ENCODE measurements at places on chromosomes 3 and 15.

DNA sequence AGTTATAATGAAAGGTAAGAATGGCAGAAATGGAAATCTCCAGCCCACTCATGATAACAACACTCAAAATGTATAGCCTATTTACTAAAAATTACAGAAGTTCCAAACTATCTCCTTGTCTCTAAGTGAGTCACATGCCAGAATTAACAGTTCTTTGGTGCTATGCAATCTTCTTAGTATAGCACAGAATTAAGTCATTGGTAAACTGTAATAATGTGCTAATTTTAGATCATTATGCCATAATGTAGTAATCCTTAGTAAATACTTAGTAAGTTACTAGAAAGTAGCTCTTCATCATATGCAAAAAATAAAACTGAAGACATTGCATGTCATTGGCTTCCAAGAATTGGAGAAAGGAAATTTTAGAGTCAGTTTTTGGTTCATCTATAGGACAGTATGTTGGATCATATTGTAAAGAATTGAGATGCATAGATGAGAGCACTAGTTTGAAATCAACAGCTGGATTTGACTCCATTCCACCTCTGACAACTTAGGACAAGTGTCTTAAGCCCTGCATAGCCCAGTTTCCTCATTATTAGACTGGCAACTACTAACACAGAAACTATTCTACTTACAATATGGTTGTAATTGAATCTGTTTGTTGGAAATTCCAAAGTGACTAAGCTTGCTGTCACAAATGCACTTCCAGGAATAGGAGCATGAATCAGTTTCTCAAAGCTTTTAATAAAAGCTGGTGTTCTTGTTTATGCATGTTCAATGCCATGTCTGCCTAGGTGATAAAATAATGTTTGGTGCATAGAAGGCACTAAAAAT is 40.1 kb upstream of the CD47 start:
- no peak for DNase-seq

DNA sequence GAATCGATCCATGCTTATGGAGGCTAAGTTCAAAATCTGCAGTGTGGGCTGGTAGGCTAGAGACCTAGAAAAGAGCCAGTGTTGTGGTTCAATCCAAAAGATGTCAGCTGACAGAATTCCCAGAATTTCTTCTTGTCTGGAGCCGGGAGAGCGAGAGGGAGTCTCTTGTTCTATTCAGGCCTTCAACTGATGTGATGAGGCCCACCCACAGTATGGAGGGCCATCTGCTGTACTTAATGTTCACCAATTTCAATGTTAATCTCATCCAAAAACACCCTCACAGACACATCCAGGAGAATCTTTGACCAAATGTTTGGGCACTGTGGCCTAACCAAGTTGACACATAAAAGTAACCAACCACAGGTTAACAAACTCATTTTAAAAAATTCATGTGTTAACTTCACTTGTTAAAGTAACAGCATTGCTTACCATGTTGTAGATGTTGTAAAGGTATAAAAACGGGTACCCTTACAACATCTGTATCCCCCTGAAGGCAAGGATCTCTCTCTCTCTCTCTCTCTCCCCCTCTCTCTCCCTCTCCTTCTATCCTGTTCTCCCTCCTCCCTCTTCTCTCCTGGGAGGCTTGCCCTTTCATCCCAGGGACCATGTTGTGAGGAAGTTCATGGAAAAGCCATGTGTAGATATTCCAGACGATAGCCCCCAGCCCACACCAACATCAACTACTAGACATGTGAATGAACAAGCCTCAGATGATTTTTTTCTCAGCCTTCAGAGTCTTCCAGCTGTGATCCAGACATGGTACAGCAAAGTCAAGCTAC is 66.4 kb upstream of the CHD2 start:
- DNase-seq = no peak

GRCh38 chr3:66904336-66904735 is 93.8 kb upstream of the KBTBD8 start:
- no peak for DNase-seq

- DNase-seq = no peak
These were observed 882 bp downstream of the LMOD3 start for GRCh38 chr3:69121513-69121912.

DNA sequence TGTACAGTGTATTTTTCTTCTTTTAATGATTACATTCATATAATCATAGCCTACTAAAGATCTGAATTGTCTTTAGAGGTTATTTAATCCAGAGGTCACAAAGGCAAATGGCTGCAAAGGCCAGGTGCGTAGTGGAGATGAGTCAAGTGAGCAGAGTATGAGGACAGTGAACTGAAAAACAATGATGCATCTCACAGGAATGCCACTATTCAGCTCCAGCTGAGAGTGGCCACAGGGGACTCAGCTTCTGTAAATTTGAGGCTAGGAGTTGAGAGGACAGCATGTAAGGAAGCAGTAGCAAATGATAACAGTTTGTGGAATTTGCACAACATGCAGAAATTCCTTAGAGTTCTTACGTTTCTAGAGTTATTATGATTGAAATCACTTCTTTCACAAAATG is 50.4 kb downstream of the COL6A5 start:
- no peak for DNase-seq

DNA sequence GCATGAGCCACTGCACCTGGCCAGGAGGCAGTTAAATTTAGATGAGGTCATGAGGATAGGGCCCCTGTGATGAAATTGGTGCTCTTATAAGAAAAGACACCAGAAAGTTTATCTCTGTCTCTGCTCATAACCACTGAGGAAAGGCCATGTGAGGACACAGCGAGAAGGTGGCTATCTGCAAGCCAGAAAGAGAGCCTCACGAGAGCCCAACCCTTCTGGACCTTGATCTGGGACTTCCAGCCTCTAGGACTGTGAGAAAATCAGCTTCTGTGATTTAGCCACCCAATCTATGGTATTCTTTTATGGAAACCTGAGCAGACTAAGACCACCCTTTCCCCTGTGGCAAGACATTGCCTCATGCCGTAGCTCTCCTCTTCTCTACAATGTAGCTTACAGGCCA is 337.6 kb downstream of the THSD4 start:
- DNase-seq = no peak

- DNase-seq = no peak
These were observed 56.9 kb upstream of the FLNB start for GRCh38 chr3:57951066-57951882.

- DNase-seq = no peak
These were observed 4.5 kb upstream of the USP19 start for GRCh38 chr3:49124991-49125670.

- DNase-seq = no peak
These were observed 54.1 kb upstream of the CHRNB4 start for GRCh38 chr15:78695046-78695671.

GRCh38 chr3:94596887-94597566 is 534.2 kb downstream of the NSUN3 start:
- DNase-seq = no peak

DNA sequence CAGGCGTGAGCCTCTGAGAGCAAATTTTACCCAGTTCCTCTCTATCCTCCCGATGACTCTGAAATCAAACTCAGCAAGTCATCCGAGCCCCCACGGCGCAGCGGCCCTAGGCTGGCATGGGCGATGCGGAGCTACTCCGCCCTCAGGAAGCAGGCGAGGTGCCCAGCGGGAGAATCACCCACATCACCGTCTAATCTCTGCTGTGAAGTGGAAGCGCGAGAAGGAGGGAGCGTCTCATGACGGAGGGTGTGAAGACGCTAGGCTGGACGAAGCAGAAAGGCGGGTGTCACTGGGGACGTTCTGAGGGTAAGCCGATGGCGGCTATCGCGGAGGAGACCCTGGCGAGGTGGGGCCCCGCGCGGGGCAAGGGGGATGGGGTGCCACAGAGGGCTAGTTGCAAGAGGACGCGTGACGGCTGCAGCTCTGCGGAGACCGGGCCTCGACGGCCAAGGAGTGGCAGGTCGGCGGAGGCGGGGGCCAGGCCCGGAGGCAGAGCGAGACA is 9.1 kb upstream of the GNAI2 start:
- no peak for DNase-seq

Data from stimulated activated CD4-positive, alpha-beta T cell treated with anti-CD3 and anti-CD28 coated beads, Interleukin-12 subunit alpha, Interleukin-12 subunit beta, amount 100 ng/mL, for 4 hours (primary cell).